ENCODE measurements at places on chromosomes 7 and 10. TPM values are rescaled to one million over a fixed set of nuclear protein-coding genes. Genes with fewer than 3 reads are reported as not detected.

- DNase-seq = no peak
Measured at GRCh38 chr10:96588060-96588554, 1.3 kb upstream of the TM9SF3 start.

Gene SPDYE1
- 4.1 TPM for polyA plus RNA-seq

Gene LEP
- polyA plus RNA-seq = 0.08 TPM

DNA sequence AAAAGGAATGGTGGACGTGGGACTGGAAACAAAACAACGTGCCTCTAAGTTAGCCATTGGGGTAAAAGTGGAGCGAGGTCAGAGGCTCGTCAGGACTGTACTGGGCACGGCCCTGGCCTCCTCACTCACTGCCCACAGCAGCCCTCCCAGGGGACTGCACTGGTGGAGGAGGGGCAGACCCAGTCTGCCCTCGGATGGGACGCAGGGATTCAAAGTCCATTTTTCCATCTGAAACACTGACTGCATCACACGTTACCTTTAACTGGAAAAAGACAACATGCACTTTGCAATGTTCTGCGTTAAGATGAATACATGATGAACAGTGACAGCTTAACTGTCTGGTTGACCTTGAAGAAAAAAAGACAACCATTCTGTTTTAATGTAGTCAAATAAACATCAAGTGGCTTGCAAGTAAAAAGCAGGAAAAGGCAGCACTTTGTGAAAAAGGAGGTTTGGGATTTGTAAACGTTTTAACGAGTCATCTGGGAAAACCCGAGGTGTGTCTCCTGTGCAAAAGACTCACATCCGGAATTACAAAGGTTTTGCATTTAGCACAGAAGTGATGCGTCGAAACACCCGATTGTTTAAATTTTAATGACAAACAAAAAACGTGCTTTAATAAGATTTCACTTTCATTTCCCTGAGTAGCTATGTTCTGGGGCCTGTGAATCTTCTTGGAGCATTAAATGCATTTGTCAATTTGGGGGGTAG lies 18.8 kb downstream of the KLF6 start:
- no peak for DNase-seq

Data from muscle of arm (tissue), 14 donors.